ENCODE measurements at places on chromosomes 5 and 9. TPM values are rescaled to one million over a fixed set of nuclear protein-coding genes. Genes with fewer than 3 reads are reported as not detected.

The LHX3 gene
- total RNA-seq = not detected

The ADAMTSL1 gene
- 3.4 TPM for total RNA-seq

DNA sequence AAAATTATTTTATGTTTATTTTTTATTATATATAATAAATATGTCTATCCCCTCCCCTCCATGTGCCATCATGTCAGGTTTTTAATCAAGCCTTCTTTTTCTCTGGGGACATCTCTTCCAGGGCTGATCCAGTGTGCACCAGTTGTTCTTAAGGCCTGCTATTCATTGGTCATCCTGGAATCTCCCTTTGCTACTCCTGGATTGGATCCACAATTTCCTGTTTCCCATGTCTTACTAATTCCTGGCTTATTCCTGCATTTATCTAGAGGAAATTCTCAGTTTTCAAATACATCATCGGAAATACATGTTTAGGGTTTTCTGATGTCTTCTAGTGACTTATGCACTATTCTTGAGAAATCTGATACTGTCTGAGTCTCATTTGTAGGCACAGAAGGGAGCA is 56.8 kb downstream of the ANGPTL2 start:
- DNase-seq = no peak

The SLC9A3 gene
- total RNA-seq = 1.1 TPM

The CDH10 gene
- not detected for total RNA-seq

- DNase-seq = no peak
Observed at GRCh38 chr5:177336112-177336511, 15.4 kb downstream of the LMAN2 start.

The FOXD4L4 gene
- not detected for total RNA-seq

DNA sequence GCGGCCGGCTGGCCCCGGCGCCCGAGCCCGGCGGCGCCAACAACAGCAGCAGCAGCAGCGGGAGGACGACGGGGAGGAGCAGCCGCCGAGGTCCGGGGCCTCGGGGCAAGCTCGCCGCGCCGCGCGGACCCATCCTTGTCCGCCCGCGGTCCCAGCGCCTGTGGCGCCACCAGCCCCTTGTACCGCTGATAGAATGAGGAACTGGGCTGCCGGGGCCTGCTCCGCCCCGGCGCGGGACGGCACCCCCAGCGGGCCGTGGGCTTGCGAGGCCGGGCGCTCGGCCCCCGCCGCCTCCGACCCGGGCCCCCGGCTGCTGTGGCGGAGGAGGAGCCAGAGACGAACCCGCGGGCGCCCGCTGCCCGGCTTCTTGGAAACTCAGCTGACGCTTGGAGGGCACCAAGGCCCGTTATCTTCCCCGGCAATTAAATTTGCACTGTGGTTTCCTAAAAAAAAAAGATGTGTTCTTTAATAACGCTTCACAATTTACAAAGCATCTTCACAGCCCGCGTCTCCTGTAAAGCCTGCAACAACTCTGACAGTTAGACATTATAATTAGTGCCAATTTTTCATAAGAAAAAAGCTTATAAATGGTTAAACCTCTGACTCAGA is at the start of gene ARSB:
ARSB (minus strand) TSS at position 195 of the 609 bp plus-strand sequence; CDS start at position 133, 62 bp downstream.
- peak; percentile 90 for DNase-seq

- DNase-seq = no peak
Observed at GRCh38 chr5:119410448-119411159, 41.7 kb upstream of the HSD17B4 start.

The CDHR2 gene
- total RNA-seq = 0.45 TPM

DNA sequence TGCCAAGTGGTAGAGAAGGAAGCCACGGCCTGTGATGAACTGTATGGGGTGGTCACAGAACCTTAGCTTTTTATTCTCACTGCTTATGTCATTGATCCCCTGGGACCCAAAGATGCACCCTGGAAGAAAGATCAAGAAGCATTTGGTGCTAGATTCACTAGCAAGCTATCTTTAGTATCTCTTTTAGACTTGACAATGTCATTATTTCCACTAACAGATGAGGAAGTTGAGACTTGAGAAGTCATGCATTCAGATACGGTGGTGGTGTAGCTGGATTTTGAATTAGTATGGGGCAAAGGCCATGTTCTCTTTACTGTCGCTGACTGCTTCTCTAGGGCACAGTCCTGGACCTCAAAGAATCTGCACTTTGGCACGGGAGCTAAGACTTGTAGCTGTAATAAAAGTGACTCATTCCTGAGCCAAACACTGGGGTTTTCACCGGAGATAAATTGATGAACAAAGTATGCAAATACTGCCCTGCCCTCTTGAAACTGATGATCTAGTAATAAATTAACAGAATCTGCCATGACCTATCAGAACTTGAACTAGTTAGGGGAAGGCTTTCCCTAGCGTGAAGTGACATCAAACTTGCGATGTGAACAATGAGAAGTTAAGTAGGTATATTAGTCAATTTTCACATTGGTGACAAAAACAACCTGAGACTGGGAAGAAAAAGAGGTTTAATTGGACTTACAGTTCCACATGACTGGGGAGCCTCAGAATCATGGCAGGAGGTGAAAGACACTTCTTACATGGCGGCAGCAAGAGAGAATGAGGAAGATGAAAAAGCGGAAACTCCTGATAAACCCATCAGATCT is 5.4 kb downstream of the GDA start:
- no peak for DNase-seq

The GABRB2 gene
- 4.8 TPM for total RNA-seq

The LCN12 gene
- total RNA-seq = not detected

The SLC34A3 gene
- not detected for total RNA-seq

DNA sequence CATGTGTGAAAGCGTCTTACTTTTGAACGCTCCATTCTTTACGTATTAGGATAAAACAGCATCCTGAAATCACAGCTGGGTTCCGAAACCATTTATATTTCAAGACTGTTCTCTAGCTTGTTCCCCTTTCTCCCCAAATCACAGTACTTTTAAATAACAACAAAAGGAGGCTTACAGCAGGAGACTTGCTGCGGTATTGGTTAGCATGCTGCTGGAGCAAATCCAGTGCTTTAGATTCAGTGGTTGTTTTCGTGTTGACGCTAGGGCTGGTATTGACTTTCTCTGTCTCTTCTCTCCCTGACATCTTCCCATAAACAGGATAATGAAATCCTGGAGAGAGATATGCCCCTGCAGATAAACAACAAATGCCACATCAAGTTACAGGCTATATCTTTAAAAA is 103.1 kb downstream of the ZNF608 start:
- DNase-seq = no peak

DNA sequence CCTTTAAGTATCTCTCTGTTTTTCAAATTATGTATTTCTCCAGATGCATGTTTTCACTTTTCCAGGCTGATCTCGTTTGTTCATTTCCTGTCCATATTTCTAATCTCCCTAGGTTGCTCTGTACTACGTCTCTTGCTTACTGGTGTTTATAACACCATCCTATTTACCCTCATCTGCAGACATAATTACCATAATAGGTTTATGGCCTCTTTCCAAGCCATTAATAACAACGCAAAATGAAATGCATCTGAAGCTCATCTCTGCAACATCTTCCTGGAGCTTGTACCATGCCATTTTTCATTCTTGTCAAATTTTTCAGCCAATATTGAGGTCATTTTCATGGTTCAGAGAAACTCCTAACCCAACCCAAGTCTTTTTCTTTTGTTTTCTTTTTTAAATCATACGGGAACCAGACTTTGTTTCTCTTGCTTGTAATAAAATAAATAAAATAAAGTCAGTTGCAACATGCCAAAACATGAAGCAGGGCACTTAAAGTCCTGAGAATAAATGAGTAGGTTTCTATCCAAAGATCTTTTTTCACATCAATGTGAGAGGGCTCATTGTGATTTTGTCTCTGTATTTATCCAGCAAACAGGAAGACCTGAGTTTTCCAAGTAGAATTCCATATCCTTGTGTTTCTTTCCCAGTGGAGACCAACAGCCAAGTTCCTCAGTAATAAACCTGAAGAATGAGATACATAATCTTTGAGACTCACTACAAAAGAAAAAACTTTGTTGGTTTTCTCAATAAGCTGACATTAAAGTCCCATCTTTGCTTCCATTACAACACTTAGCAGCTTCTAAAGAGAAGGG is 37.0 kb downstream of the DPYSL3 start:
- no peak for DNase-seq

- DNase-seq = no peak
Observed at GRCh38 chr9:83355729-83356151, 182.5 kb downstream of the FRMD3 start.

- DNase-seq = no peak
Observed at GRCh38 chr9:118000581-118000980, 296.4 kb downstream of the TLR4 start.
